ENCODE measurements at places on chromosomes 1 and 21.

GRCh38 chr1:205840146-205840923 is 9.6 kb downstream of the PM20D1 start:
- no peak for DNase-seq

- no peak for DNase-seq
Observed at GRCh38 chr1:61659061-61659460, 65.9 kb downstream of the TM2D1 start.

DNA sequence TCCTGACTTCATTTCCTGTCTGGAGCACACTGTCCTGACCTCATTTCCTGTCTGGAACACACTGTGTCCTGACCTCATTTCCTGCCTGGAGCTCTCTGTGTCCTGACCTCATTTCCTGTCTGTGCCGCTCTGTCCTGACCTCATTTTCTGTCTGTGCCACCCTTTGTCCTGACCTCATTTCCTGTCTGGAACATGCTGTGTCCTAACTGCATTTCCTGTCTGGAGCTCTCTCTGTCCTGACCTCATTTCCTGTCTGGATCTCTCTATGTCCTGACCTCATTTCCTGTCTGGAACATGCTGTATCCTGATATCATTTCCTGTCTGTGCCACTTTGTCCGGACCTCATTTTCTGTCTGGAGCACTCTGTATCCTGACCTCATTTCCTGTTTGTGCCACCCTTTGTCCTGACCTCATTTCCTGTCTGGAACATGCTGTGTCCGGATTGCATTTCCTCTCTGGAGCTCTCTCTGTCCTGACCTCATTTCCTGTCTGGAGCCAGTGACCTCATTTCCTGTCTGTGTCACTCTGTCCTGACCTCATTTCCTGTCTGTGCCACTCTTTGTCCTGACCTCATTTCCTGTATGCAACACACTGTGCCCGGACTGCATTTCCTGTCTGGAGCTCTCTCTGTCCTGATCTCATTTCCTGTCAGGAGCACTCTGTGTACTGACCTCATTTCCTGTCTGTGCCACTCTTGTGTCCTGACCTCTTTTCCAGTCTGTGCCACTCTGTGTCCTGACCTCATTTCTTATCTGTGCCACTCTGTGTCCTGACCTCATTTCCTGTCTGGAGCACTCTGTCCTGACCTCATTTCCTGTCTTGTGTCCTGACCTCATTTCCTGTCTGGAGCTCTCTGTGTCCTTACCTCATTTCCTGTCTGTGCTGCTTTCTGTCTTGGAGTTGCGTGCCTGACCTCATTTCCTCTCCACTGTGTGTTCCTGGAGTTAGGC is 27.6 kb downstream of the SKI start:
- peak; percentile 60 for DNase-seq

GRCh38 chr1:192587386-192588266 is 12.1 kb downstream of the RGS1 start:
- no peak for DNase-seq

DNA sequence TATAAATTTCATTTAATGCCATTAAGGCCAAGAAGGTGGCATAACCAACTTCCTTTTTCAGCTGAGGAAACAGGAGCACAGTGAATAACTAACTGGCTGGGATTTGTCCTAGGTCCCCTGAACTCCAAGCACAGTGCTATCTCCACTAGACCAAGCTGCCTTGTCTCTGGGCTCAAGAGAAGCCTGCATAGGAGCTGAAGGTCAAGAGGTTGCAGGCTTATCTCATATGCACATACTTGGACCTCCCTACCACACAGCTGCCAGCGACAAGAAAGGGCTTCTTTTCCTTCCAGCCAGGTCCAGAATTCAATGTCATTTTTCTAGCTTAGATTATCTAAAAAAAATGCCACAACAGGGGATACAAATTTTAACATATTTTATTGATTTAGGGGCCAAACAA is 27.1 kb downstream of the AK2 start:
- DNase-seq = no peak

DNA sequence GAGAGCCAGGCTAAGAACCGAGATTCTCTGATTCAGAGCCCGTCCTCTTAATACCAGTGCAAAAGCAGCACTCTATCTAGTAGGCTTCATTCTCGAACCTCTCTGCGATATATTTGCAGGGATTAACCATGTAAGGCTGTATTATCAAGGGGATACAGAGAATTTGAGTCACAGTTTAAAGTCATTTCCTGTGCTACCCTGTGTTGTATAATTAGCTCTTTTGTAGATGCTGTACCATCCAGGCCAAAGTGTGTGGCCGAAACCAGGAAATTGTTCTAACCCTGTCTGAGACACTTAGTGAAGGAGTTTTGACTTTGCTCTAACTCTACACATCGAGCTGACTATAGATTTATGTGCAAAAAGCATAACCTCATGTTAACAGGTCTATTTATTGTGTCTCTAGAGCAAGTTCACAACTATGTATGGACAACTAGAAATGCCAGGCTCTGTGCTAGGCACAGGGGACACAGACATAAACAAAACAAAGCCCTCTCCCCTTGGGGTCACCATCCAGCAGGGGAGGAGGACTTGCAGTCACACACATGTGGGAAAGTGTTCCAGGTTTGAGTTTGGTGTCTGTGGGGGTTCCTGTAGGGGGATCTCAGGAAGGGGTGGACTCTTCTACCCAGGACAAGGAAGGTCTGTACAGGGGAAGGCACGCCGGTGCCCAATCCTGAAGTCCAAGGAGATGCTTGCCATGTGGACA is 182.2 kb downstream of the DHRS3 start:
- DNase-seq = no peak

- DNase-seq = no peak
Observed at GRCh38 chr1:155858800-155859233, 550 bp upstream of the SYT11 start.

DNA sequence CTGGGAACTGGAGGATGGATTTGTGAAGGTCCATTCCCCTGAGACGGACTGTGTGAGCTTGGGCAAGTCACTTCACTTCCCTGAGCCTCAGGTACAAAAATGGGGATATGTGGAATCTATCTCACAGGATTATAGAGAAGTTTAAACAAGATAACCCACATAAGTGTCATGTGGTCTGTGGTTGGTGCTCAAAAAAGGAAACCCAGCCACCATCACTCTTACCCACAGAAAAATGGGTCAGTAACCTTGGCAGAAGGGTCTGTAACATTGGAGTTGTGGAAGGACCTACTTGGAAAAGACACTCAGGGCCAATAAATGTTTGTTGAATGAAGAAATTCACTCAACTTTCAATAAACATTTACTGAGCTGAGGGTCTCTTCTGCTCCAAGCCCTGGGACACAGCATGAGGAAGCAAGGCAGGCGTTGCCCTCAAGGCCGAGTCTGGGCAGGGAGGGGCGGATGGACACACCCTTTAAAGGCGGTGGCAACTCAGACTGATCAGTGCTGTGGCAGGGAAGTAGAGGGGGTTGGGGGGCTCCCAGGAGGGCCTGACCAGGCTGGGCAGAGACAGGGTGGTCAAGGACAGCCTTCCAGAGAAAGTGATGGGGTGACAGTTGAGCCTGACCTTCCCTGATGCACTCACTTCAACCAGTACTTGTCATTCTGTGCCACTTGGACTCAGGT is 66.7 kb upstream of the ACOT11 start:
- no peak for DNase-seq
